ENCODE measurements at places on chromosomes 5 and 9. TPM values are rescaled to one million over a fixed set of nuclear protein-coding genes. Genes with fewer than 3 reads are reported as not detected.

SH3PXD2B gene
- 14.3 TPM for total RNA-seq

FAM200C gene
- total RNA-seq, result 2.6 TPM

SLC25A25 gene
- total RNA-seq, result 22.2 TPM

PCDHB8 gene
- total RNA-seq, result under 0.01 TPM

SVEP1 gene
- 1.2 TPM for total RNA-seq

CFAP90 gene
- total RNA-seq, result not detected

BHMT2 gene
- total RNA-seq, result not detected

CMBL gene
- total RNA-seq, result 11.3 TPM

HRH2 gene
- not detected for total RNA-seq

Measured in tracheal epithelial cell (primary cell).